Activated CD4-positive, alpha-beta T cell treated with anti-CD3 and anti-CD28 coated beads, Interleukin-2, amount 50 U/mL, for 16 hours (primary cell): ENCODE measurements at places on chromosomes 1 and 21.

DNA sequence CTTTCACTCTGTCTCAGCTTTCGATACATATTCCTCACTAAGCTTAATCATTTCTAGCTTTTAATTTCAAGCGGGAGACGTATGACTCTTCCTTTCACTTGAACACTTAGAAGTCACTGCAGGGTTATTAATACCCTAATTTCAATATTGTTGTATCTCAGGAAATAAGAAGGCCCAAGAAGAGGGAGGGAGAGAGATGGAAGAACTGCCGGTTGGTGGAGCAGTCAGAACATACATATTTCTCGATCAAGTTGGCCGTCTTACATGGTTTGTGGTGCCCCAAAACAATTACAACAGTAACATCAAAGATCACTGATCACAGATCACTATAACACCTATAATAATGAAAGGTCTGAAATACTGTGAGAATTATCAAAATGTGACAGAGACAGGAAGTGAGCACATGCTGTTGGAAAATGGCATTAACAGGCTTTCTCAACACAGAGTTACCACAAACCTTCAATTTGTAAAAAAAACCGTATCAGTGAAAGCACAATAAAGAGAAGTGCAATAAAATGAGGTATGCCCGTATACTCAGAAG, 145.4 kb upstream of the HP1BP3 start:
- peak; percentile 88 for DNase-seq

DNA sequence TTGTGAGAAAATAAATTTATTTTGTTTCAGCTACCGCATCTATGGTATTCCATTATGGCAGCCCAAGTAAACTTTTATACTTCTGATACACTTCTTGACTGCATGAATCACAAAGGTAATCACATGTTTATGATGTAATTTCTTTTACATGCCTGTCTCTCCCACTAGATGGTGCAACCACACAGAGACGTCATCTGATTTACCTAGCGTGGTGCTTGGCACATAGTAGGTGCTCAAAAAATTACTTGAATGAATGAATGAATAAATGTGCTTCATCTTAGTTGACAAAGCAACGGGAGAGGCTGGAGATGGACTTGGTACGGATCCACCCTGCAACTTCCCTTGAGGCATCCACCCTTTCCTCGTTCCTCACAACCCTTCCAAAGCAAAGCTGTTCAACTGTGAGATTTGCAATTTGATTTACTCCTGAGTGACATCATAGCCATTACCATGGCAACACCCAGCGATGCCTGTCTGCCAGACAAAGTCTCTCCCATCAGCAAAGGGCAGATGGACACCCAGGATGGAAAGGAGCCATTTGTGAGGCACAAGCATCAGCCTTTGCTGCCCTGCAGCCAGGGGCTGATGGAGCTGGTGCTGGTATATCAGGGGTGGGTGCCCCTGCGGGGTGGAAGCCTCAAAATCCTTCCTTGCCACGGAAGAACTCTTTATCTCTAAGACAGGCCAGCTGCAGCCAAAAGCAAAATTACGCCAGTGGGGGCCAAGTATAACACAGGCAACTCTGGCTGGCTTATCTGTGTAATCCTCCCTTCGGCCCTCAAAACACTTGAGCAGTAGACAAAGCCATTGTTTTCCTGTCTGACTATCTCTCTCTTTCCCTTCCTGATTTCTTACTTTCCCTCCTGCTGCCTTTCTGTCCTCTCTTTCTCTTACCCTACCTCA, 18.9 kb upstream of the VWA5B1 start:
- no peak for DNase-seq

DNA sequence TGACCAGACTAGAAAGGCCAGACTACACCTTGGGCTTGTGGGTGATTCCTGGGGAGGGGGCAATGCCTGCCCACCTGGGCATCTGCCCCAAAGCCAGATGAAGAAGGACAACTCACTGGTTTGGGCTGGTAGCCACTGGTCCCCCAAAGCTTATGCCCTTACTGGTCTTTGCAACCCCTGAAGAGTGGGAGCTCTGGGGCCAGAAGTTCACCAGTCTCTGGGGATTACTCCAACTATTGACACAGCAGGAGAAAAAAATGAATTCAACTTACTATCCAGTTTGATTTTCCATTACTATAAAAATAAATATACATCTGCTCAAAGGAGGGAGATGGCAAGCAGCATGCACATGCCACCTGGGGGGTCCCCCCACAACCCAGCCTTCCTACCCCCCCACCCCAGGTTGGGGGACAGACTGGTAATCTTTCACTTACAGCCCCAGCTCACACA, 2.6 kb downstream of the AHDC1 start:
- no peak for DNase-seq

GRCh38 chr21:40179166-40179565, 311.9 kb downstream of the PCP4 start:
- no peak for DNase-seq

DNA sequence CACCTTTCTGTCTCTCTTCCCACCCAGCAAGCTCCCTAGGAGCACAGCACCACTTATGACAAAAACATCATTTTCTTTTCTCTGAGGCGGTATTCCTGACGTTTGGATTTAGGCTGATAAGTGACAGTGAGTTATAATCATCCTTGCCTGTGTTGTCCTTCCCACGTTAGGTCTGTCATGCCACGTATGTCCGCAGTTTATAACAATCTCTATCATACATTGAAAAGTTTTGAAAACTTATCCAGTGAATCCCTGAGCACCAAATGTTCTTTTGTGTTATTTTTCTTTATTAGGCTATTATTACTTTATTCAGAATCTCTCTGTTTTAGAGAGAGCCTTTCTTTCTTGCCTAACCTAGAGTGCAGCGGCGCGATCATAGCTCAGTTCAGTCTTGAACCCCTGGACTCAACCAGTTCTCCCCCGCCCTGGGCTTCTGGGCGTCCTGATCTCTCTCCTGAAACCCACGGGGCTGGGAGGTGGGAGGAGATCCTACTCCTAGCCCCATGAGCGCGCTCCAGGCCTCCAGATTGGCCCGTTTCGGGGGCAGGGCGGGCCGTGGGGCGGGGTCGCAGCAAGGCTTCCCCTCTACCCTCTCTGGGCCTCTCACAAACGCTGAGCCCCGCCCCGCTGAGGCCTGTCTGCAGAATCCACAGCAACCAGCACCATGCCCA, at the start of gene GSTM2:
Gene GSTM2 (plus strand): TSS at position 606 of the 671 bp plus-strand sequence. CDS start 59 bp downstream, at position 665.
- peak; percentile 81 for DNase-seq

GRCh38 chr1:175272361-175272760, 79.8 kb upstream of the KIAA0040 start:
- DNase-seq: no peak

DNA sequence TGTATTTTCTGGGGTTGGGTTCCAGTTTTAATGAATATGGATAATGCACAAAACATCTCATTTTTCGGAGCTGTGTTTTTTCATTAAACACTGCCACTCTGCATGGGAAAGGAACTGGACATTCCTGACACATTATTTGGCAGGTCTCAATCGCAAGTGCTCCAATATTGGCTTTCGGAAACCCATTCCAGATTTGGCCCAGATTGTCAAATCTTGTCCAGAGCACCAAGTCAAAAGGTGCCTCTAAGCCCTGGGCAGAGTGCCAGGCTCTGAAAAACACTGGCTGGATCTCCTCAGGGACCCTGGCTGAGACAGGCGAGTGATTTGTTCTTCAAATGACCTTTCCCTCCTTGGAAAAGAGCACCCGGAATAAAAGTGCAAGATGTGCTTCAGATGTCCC, 68.4 kb upstream of the MRPS6 start:
- no peak for DNase-seq

DNA sequence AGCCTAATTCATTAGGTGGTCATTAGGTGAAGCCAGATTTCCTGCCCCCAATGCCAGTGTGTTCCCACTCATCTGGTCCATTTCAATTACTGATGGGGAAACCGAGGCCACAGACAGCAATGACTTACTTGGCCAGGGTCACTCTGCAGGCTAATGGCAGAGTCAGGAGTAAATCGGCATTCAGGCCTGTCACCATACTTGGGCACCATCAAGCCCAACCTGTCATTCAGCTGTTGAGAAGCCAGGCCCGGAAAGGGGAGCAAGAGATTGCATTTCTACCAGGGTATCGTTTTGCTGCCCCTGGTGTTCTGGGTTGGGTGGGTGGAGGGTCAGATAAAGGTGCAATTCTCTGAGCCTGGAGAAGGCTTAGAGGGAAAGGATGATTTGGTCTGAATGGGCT, 8.0 kb upstream of the TMEM61 start:
- no peak for DNase-seq

DNA sequence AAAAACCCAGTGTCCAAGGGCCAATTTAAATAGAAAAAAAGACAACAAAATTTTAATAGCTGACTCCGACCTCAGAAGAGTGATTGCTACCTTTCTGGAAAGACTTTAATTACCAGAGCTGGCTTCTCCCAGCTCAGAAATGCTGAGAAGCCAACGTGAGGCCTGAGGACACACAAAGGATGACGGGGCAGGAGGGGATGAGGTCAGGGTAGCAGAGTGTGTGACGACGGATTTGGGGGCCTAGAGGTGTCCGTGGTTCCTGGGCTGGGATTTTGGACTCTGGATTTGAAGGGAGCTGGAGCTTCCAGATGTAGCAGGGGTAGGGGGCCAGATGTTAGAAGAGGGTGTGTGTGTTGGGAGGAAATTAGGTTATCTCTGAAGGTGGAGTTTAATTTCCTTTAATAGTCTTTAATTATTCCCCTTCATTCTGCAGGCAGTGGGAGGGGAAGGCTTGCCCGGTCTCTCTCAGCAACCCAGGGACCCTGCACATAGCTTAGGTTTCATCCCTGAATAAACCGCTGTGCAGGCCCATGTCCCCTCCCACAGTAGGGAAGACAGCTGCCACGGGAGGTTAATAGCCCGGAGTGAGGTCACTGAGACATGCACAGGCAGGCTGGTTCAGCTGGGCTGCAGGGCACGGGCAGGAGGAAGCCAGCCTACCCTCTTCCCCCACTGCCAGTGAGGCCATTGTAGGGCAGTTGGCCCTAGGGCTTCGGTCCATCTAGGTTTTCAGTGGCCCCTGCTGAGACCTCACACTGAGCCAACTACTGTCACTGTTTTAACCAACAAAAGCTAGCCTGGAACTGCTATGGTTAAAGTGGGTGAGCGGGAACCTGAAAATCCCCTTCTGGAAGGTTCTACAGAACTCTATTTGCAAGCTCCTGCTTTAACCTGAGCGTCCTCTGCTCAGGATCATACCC, 3.8 kb upstream of the PADI3 start:
- DNase-seq: no peak

DNA sequence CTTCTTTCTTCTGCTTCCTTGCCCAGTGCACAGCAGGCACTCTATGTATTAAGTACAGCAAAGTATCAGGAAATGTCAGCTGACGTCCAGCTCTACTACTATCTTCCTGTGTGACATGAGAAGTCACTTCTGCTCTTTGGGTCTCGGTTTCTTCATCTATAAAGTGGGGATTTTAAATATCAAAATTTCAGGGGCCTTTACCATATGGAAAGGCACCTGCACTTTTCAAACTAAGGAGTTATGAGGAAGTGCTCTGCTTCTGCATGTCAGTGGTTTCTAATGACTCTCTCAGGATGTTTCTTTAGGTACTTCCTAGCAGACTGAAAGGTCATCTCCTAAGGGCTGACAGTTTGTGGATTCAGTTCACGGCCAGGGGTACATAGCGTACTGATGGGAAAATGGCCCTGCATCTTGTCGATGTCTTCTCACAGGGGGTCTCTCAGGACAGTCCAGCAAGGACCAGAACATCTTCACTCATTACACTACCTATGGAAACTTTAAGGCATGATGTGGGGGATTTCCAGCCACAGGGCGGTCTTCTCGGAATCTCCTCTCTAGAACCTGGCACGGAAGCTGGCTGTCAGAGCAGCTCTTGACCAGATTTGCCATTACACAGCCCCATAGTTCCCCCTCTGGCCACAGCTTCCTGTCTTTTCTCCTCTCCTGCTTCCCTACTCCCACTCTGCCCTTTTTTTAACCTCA, 42.0 kb upstream of the MTF1 start:
- DNase-seq: no peak
